ENCODE measurements at places on chromosomes 3 and 15. TPM values are rescaled to one million over a fixed set of nuclear protein-coding genes. Genes with fewer than 3 reads are reported as not detected.
A peak's percentile ranks its signal among the peaks of the same experiment; 100 is the strongest.

- no peak for DNase-seq
Measured at GRCh38 chr15:45384700-45385099, 6.4 kb upstream of the GATM start.

- DNase-seq: no peak
Measured at GRCh38 chr15:98948456-98948855, 59.1 kb downstream of the PGPEP1L start.

GRCh38 chr3:8663177-8664061, 18.8 kb upstream of the SSUH2 start:
- DNase-seq: no peak

ZBTB47 gene
- polyA plus RNA-seq: 10.7 TPM

HRG gene
- 0.06 TPM for polyA plus RNA-seq

SCAMP5 gene
- polyA plus RNA-seq: 13.5 TPM

DNA sequence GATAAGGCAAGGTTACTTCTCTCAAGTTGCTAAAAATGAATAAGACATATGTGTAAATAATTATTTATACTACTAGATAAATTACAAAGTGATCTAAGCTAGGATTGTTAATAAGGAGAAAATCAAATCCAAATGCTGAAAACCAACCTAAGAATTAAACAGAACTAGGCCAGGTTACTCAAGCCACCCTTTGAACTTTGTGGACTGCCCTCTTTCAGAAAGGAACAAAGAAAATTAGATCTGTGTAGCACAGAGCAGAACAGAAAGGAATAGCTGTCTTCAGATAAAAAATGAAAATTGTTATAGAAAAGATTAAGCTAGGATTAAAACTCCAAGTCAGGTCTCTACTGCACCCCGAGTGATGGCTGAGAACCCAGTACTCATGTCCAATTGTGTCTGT, 158.2 kb upstream of the LRIG1 start:
- DNase-seq: no peak

- DNase-seq: no peak
Measured at GRCh38 chr3:154274348-154274747, 49.9 kb downstream of the DHX36 start.

SLC12A8 gene
- polyA plus RNA-seq: 1.6 TPM

SPATA16 gene
- not detected for polyA plus RNA-seq

GRCh38 chr3:126616931-126617330, 38.0 kb downstream of the TXNRD3 start:
- no peak for DNase-seq

CACNA1D gene
- 57.4 TPM for polyA plus RNA-seq

DNA sequence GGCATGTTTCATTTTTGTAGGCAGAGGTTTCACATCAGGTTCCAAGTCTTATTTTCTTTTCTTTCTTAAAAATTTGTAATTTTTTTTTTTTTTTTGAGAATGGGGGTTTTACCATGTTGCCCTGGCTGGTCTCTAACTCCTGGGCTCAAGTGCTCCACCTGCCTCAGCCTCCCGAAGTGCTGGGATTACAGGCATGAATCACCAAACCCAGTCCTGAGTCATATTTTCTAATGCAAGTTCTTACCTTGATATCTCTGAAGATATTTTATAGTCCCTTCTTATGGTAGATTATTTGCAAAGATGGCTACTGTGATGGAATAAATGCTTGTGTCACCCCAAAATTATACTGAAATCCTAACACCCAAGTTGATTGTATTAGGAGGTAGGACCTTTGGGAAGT, 63.8 kb downstream of the SLC9A9 start:
- DNase-seq: no peak

DNA sequence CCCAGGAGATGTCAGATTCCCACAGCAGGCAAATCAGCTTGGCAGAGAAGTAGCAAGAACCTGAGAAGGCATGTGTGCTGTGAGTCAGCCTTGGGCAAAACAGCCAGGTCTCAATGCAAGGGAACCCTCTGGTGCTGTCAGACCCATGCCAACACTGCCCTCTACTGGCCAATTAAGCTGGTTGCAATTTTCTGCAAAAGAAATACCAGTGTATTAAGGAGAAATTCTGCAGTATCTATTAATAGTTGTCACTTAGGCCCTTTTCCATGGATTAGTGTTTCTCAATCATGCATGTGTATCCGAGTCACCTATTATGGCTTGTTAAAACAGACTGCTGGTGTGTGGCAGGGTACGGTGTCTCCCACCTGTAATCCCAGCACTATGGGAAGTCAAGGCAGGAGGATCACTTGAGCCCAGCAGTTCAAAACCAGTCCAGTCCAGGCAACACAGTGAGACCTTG, 26.2 kb downstream of the MAP4 start:
- peak; percentile 75 for DNase-seq

GRCh38 chr3:120802916-120803315, 60.4 kb downstream of the GTF2E1 start:
- DNase-seq: no peak

AMT gene
- polyA plus RNA-seq: 34.1 TPM

PLCB2 gene
- 13.9 TPM for polyA plus RNA-seq

DNA sequence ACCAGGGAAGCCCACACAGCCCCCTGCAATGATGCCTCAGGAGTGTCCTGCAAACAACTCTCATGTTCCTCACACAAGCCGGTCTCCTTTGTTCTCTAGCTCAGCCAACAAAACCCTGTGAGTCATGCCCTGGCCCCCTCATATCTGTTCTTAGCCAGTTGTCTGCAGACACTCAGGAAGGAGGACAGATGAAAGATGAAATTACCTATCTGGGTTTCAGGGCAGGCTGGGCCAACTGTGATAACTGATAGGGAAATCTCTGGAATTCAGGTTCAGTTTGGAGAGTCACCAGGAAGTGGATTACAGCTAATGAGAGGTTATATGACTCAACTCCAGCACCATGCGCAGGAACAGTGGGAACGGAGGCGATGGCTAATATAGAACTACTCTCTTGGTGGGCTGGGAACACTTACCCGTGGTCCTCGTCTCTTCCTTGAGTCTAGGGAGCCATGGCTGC, 352.0 kb upstream of the ADAMTS9 start:
- no peak for DNase-seq

- DNase-seq: no peak
Measured at GRCh38 chr15:45133561-45133920, 3.7 kb downstream of the DUOX1 start.

DPPA2 gene
- not detected for polyA plus RNA-seq

ECE2 gene
- not detected for polyA plus RNA-seq

CSPG5 gene
- 1.3 TPM for polyA plus RNA-seq

VIPR1 gene
- polyA plus RNA-seq: 12.1 TPM

DNA sequence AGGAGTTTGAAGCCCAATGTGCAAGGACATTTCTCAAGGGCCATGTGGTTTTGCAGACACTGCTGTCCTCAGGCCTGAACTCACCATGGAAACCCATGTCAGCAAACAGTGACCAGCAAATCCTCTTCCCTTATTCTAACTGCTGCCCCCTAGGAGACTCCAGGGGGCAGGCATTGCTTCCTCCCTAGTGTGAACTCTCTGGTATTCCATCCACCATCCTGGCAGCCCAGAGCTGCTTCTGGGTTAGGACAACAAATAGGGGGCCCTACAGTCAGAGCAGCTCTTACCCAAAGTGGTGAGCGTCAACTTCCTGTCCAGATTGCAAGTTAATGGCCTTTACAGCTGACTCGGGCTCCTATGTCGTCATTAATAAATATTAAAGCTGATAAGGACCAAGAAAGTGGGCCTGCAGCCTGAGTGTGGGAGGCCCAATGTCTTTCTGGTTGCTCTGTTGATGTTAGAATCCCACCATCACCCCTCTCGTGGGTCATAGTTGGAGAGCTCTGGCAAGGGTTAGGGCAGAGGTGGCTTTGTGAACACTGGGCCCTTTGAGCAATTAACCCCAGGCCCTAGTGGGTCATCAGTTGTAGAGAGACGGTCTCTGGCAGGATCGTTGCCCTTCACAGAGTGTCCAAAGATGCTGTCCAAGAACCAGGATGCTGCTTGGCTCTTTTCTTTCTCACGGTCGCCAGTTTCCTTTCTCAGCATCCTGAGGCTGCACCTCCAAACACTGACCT, 41.5 kb downstream of the TGM4 start:
- peak; percentile 43 for DNase-seq
